SK-N-MC (cell line): ENCODE measurements at places on chromosomes 11 and 22.

DNA sequence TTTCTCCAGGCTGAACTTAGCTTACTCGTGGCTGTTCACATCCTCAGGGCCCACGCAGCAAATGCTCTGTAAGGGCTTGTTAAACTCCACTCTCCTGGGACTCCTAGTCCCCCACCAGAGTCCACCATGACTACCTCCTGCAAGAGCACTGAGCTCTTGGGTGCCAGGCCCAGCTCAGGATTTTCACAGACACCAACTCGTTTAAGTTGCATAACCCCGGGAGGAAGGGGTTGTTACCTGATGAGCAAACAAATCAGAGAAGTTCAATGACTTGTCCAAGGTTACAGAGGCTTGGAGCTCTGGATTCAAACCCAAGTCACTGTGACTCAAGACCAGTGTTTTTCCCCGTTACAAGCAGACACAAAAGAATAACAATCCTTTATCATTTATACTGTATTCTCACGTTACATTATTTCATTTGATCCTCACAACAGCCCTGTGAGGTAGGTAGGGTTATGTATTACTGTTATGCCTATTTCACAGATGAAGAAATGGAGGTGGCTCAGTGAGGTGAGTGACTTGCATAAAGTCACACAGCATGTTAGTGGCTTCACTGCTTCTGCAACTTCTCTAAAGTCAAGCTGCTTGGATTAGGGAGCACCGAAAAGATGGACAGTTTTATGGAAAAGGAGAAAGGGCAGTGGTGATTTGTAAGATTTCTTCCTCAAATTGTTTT is 17.4 kb downstream of the KCTD21 start:
- no peak for DNase-seq

GRCh38 chr11:3226846-3227567 is 5.2 kb downstream of the MRGPRE start:
- DNase-seq = no peak

GRCh38 chr11:57180081-57180561 is 1.6 kb upstream of the LRRC55 start:
- no peak for DNase-seq

DNA sequence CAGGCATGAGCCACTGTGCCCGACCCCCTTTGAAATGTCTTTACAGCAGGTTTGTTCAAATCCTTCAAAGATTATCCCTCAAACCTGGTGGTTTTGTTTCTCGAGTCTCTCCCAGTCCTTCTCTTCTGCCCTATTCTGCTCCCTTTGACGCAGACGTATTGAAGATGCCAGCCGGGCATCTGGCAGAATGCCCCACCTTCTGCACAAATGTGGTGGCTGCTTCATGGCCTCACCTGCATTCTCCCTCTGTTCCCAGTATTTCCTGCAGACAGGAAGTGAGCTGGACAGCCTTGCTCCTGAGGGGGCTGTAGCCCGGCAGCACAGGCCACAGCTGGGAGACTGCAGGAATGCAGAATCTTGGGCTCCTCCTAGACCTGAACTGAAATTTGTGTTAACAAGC is 4.8 kb upstream of the NAP1L4 start:
- no peak for DNase-seq

GRCh38 chr22:42132457-42132856 is 1.8 kb upstream of the CYP2D6 start:
- DNase-seq = no peak

DNA sequence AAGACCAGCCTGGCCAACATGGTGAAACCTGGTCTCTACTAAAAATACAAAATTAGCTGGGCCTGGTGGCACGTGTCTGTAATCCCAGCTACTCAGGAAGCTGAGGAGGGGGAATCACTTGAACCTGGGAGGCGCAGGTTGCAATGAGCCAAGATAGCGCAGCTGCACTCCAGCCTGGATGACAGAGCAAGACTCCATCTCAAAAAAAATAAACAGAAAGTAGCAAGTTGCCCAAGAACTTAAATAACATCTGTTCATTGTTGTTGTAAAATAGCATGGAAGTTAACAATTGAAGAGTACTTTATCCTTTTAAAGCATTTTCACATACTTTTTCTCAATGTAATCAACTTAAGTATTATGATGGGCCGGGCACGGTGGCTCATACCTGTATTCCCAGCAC is 5.7 kb downstream of the AMBRA1 start:
- no peak for DNase-seq
